ENCODE measurements at places on chromosomes 12 and 14.

- no peak for DNase-seq
Measured at GRCh38 chr12:80617733-80618132, 89.7 kb upstream of the MYF6 start.

GRCh38 chr14:59341858-59342477 lies 123.2 kb downstream of the GPR135 start:
- no peak for DNase-seq

DNA sequence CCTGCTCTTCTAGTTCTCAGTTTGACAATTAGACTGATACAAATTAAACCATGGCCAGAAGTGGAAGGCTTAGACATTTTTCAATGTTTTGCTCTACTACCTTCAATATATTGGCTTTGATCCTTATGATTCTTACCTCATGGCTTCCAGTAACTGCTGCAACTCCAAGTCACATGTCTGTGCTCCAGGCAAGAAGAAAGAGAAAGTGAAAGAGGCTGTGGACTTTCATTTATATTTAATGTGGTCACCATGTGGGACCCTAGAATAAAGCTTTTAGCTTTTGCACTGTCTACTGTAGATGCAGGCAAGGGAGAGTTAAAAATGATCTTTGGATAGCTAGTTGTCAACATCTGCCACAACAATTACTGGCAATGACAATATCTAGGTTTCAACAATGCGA lies 214.3 kb upstream of the PDE3A start:
- DNase-seq: no peak

- no peak for DNase-seq
Measured at GRCh38 chr12:109625131-109625559, 51.6 kb downstream of the MVK start.

GRCh38 chr12:85676816-85677749 lies 159.1 kb downstream of the RASSF9 start:
- DNase-seq: no peak

DNA sequence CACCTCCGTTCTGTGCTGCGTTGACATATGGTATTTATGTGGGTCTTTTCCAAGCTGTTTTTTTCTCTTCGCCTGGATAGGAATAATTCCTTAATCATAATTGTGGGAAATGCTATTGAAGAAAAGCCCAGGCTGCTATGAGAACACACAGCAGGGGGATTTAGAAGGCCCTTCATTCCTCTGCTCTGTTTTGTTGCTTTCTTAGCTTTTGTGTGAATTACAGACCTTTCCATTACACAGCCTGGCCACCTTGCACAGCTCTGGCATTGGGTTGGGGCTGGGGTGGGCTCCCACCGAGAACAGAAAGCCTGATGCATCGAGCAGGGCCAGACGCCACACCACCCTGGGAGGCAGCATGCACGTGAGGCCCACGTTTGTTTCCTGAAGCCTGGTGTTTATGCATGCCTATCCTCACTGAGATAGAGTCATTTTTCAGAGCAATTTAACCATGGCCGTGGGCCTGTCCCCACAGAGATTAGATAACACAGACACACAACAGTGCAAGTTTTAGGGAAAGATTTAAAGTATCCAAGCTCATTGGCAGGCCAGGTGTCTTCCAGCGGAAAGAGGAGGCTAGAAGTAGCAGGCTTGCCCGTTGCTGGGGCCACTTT lies 287.6 kb upstream of the PWP1 start:
- no peak for DNase-seq

DNA sequence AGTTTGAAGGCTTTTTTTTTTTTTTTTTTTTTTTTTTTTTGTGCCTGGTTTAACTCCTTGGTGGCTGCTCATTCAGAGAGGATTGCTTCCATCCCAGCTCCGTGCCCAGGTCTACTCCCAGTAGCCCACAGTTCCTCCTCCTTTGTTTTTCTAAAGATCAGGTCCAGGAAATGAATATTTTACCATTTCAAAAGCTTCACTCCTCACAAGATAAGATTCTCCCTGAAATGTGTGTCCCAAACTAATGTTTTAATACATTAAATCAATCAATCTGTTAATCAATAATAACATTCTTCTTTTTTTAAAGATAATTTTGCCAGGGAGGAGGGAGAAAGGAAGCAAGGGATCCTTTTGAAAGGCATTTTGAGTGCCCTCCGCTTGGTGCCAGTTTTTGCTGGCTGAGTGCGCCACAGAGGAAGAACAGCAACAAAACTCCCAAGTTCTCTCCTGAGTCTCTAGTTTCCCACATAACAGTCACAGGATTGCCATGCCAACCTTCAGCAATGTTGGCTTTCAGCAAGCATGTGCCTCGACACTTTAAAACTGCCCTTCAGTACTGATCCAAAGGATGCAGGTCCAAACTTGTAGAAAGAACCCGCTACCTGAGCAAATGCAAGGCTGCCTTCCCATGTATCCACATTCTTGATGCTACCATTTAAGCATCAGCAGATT lies 99.2 kb downstream of the RMST start:
- DNase-seq: no peak

DNA sequence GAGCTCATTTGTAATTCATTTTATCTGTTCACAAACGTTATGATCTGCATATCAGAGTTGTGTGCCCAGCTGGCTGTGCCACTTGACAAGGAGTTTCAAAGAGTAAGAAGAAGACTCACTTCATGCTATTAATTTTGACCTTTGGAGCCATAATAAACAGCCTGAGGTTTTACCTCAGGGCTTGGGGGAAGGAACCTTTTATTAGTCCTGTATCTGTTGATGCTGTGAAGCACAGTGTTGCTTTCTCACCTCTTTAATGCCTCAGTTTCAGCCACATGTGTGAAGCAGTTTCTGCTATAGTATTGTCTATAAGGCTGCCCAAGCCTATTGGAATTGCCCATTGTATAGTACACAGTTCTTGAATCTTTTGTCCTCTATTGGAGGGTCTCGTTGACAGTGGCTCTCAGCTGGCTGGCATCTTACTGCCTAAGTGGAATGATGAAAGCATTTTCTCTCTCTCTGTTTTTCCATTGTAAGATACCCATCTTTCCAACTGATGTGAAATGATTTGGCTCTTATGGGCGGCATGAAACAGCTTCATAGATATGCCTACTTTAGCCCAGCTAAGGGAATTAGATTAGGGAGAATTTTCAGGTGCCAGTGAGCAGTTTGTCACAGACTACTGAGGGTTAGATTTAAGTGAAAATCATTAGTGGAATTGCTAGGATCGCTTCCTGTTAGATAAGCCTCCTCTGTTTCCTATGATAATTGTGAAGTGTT lies 34.7 kb downstream of the GPATCH2L start:
- no peak for DNase-seq
